ENCODE measurements at places on chromosomes 11 and 22.

DNA sequence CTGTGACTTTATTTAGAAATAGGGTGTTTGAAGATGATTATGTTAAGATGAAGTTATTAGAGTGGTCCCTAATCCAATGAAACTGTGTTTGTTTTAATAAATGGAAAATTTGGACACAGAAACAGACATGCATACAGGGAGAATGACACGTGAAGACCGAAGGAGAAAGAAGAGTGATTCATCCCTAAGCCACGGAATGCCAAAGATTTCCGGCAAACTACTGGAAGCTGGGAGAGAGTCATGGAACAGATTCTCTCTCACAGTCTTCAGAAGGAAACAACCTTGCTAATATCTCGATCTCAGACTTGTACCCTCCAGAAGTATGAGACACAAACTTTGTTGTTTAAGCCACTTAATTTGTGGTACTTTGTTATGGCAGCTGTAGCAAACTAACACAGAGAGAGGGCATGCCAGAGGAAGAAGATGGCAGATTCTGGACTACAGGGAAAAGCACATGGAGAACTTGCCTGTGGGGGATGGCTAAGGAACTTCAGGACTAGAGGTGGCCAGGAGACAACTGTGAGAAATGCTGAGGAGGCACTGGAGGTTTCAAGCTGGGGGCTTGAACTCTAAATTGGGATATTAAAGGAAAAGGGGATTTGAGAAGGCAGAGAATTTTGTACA, 733.5 kb upstream of the CCDC90B start:
- no peak for DNase-seq

DNA sequence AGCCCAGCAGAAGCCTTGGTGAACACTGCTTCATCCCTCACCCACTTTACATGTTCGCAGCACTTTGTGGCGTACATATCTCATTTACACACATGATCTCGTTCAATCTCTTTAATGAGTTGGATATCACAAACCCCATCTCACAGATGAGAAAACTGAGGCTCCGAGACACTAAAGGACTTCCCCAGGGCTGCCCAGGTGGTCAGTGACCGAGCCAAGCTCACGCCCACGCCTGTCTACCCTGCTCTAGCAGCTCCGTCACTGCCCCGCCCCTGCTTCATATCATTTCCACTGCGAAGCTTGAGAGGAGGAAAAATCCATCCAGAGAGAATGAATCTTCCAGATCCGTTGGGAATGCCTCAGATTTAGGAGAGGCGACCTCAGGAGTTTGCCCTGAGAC, 11.8 kb upstream of the DSCAML1 start:
- no peak for DNase-seq

- no peak for DNase-seq
Measured at GRCh38 chr11:86934582-86934900, 20.7 kb downstream of the FZD4 start.

DNA sequence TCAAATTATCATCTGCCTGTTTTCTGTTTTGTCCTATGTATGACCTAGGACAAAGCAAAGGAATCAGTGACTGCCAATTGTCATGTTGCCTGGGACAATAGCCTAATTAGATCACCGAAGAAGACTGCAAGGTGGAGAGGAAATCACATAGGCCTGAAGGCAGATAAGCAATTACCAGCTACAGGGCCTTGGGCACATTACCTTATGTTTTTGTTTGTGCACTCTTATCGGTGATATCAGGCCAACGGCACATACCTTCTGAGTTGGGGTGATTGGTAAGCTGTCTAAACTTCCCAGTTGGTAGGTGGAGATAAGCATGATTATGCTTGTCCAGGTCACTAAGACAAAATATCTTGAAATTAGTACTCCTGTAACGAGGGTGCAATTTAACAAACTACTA, 58.1 kb upstream of the FAM181B start:
- DNase-seq = no peak

DNA sequence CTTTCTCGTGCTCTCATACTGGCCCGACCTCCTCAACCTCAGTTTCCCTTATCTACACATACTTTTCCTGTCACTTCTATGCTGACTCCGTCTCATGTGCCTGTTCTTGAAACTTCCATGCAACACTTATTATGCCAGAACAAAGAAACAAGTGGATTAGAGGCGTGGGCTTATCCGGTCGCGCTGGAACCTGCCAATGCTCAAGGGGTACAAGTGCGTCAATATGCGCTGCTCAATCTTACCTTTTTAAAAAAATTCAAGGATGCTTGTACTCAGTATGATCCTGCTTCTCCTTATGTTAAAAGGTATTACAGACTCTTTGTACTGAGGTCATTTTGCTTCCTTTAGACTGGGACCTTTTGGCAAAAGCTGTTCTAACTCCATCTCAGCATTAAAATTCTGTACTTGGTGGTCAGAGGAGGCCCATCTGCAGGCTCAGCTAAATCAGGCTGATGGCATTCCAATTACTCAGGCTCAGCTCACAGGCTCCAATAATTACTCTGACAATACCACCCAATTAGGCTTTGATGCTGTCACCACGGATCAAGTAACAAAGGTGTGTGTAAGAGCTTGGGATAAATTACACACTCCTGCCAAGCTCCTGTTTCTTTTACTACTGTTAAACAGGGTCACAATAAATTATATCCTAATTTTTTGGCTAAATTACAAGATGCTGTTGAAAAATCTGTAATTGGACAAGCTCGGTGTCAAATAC, 26.3 kb upstream of the ALDH3B2 start:
- DNase-seq = no peak

GRCh38 chr22:46993633-46994032, 231.2 kb downstream of the TBC1D22A start:
- no peak for DNase-seq

DNA sequence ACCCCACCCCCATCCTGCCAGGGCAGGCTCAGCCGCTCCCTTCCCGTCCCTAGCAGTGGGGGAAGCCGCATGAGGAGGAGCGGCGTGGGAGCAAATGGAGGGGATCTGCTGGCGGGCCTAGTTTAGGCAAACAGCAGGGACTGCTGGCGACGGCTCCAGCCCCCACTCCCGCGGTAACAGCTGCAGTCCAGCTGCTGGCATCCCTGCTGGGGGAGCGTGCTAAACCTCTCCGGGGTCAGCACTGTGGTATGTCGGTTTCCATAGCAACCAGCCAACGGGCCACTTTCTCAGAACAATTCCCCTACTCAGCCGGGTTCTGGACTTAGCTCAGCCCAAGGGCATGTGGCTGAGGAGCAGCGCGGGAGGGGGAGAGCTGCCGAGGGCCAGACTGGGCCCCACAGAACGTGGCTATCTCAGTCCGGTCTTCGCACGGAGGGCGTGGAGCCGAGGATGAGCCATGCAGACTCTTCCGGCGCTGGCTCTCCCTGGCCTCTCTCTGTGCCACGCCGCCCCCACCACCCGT, 98.8 kb downstream of the PKNOX2 start:
- DNase-seq = no peak

- DNase-seq = no peak
Measured at GRCh38 chr11:121318848-121319834, 26.6 kb downstream of the SC5D start.

DNA sequence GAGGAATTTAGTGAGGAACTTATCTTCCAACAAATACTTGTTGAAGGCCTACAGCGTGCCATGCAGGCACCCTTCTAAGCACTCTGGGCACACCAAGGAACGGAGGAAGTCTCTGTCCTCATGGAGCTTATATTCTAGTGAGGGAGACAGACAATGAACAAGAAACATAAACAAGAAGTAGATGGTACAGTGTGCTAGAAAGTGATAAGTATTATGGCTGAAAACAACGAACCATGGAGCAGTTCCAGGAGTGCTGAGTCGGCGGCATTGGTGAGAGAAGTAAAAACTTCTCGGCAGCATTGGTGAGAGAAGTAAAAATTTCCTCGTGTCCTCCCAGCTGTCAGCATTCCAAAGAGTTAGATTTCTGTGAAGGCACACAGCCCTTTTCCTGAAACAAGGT, 53.2 kb downstream of the FAM76B start:
- DNase-seq = no peak

DNA sequence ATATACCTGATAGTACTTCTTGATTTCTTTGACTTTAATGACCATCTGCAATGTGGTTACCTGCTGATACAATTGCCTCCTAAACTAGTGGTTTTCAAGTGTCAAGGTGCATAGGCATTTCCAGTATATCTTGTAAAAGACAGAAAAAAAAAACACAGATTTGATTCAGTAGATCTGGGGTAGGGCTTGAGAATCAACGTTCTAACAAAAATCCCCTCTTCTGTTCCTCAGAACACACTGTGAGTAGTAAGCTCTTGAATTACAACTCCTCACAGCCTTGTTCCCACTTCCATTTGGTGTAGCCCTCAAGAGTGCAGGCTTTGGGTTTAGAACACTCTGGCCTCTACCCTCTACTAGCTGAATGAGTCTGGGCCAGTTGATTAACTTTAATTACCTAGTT, 78.0 kb upstream of the CTSC start:
- DNase-seq = no peak

DNA sequence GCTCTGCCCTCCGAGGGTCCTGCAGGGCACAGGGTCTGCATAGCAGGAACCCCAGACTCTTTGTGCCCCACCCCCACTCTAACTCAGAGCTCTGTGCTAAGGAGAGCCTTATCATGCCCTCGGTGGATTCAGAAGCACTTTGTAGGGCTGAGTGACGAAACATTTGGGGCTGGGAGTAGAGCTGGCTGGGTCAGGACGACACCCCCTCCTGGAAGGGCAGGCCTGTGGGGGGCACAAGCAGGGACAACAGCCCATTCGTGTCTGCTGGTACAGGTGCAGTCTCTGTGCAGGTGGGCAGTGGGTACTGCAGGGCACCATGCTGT, 8.9 kb downstream of the APOBEC3A start:
- DNase-seq = no peak

- no peak for DNase-seq
Measured at GRCh38 chr11:35412285-35412684, 7.1 kb downstream of the SLC1A2 start.

- DNase-seq = no peak
Measured at GRCh38 chr22:26485013-26485412, 1.3 kb downstream of the SRRD start.

GRCh38 chr11:35413598-35413997, 5.8 kb downstream of the SLC1A2 start:
- DNase-seq = no peak

DNA sequence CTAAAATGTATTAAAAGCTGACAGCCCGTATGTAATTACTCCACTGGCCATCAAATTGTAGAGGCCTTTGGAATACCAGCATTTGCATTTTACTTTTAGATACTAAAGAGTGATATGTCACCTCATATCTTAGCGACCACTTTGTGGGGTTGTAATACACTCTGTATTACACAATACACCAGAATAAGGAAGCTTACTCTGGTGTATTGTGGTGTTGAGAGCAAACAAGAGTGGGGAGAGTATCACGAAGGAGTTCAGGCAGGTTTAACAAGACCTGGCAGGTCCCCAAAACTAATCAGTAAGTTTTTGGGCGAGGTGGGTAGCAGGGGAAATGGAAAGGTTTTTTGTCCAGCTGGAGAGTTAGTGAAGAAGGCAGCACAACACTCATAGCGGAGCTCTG, 3.2 kb downstream of the NUP50 start:
- no peak for DNase-seq

- DNase-seq = no peak
Measured at GRCh38 chr11:12395333-12395732, 18.0 kb downstream of the PARVA start.

- DNase-seq = no peak
Measured at GRCh38 chr11:126360049-126360446, 4.6 kb downstream of the ST3GAL4 start.

DNA sequence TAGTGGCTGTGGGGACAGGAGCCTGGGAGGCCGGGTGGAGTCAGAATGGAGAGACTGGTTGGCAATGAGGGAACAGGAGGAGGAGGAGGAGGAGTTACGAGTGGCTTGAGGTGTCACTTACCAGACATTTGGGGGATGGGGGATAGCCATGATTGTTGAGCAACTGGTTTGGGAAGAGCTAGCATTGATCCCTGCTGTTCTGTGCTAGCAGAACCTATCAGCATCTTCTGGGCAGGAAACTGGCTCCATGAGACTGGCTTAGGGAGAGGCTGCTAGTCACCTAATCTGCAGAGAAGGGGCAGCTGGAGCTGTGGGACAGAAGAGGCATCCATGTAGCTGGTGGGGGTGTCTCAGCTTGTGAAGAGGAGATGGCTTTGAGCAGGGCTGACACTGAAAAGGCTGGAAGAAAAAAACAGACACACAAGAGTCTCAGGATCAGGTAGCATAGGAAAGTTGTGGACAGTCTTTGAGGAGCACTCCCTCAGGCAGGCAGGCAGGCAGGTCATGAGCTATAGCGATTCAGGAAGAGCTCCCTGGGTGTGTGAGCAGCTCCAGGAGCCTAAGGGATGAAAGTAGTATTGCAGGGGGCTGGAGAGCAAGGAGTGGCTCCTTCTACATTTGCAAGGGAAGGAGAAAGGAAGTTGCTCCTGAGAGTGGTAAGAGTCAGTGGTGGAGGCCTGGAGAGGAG, 22.3 kb downstream of the PIK3IP1 start:
- DNase-seq = no peak

DNA sequence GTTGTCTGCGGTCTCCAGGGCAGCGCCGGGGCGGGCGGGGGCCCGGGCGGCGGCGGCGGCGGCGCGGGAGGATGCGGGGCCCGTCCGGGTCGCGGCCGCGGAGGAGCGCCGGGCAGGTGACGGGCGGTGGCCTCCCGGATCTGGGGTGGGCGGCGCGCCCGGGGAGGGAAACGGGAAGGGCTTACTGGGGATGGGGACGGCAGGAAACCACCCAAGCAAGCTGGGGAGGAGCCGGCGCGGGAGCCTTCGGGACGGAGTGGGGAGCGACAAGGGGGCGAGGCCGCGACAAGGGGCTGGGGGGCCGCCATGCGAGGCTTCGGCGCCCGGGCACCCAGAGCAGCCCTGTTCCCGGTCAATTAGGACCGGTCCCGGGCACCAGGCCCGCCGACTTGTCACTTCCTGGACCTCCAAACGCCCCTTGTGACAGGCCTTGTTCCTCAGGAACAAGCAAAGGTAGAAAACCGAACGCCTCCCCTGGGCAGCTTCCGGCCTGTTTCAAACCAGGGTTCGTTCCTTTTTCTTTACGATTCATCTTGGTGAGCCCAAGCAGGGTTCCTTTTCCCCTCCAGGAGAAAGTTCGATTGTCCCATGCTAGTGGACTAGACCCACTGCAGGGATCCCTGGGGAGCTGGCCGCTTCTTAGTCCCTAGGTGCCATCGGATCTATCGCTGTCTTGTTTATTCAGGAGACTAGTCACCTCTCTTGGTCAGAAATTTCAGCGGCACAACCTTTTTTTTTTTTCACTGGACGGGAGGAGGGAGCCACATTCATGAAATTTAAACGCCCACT, 492 bp downstream of the JHY start:
- peak; percentile 50 for DNase-seq

GRCh38 chr22:47632701-47633100, 870.3 kb downstream of the TBC1D22A start:
- no peak for DNase-seq

Data from activated gamma-delta T cell (primary cell).